ENCODE measurements at places on chromosomes 7 and 10. TPM values are rescaled to one million over a fixed set of nuclear protein-coding genes. Genes with fewer than 3 reads are reported as not detected.

DNA sequence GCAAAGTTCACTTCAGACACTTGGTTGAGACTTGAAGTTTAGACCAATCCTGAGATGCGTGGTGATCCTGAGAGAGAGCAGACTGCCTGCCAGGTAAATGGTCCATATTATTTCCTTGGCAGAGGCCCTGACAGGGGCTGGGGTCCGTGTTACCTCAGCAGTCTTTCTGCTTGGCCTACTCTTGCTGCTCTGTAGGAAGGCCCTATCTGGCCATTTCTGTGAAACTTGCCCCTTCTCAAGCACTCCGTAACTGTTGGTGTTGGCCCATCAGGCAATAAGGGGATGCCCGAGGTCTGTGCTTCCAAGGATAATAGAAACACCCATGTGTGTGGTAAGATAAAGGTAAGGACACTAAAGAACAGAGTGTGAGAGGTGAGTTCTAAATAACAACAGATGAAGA lies 20.0 kb downstream of the LOXL4 start:
- no peak overlapping the region for H3K4me3 ChIP-seq
- no peak overlapping the region for H3K27ac ChIP-seq
- H3K27me3 ChIP-seq, result no peaks in the 10 kb centered on the region

DNA sequence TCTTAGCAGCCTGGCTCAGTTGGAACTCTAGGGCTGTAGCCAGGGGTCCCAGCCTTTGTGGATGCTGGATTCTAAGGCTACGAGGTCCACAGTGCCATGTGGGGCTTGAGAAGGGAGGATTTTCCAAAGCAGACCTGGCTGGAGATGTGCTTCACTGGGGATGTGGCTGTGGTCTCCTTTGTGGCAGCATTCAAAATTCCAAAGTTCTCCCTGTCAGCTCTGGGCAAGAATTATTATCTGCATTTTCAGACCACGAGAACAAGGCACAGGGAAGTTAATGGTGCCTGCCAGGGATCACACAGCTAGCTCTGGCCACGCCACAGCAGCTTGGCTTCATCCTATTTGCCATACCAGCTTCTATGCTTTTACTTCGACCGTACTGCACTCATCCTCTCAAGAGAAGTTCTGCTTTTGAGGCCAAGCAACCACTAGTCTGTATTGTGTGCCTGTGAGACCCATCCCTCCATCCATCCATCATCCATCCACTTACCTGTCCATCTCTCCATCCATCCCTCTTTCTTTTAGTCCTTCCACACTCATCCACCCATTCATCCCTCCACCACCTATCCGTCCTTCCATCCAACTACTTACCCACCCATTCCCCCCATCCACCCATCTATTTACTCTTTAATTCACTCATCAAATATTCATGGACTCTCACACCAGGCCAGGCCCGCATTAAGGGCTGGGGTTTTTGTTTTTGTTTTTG lies 71.5 kb downstream of the ZMIZ1 start:
- H3K4me3 ChIP-seq, result no peak overlapping the region
- H3K27ac ChIP-seq, result peak overlapping the region; percentile 41
- H3K27me3 ChIP-seq, result no peaks in the 10 kb centered on the region
- peaks cover 70% of the 10 kb centered on the region for H3K4me1 ChIP-seq
- no peaks in the 10 kb centered on the region for H3K36me3 ChIP-seq

- no peak overlapping the region for H3K4me3 ChIP-seq
- H3K4me1 ChIP-seq, result no peaks in the 10 kb centered on the region
- no peaks in the 10 kb centered on the region for H3K27me3 ChIP-seq
- no peak overlapping the region for H3K27ac ChIP-seq
These were observed 395.7 kb downstream of the THSD7A start for GRCh38 chr7:11436316-11436715.

GRCh38 chr10:129471447-129472175 lies 4.6 kb downstream of the MGMT start:
- DNase-seq, result no peak
- H3K27me3 ChIP-seq, result no peaks in the 10 kb centered on the region
- H3K36me3 ChIP-seq, result peaks cover 4% of the 10 kb centered on the region

DNA sequence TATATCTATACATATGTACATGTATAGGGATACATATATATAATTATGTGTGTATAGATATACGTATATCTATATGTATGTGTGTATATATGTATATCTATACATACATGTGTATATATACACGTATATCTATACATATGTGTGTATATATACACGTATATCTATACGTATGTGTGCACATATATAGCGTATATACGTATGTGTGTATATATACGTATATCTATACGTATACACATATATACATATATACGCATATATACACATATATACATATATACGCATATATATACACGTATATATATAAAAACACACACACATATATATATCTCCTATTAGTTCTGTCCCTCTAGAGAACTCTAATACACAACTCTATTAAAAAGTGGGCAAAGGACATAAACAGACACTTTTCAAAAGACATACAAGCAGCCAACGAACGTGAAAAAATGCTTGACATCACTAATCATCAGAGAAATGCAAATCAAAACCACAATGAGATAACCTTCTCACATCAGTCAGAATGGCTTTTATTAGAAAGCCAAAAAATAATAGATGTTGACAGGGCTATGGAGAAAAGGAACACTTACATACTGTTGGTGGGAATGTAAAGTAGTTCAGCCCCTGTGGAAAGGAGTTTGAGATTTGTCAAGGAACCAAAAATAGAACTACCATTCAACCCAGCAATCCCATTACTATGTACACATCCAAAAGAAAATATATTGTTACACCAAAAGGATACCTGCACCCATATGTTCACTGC lies 22.0 kb upstream of the TMEM120A start:
- no peak for DNase-seq
- H3K4me3 ChIP-seq, result no peak overlapping the region
- H3K27me3 ChIP-seq, result no peaks in the 10 kb centered on the region
- H3K4me1 ChIP-seq, result peaks cover 6% of the 10 kb centered on the region
- no peak overlapping the region for H3K27ac ChIP-seq
- peaks cover 76% of the 10 kb centered on the region for H3K36me3 ChIP-seq

GRCh38 chr7:38310591-38311101 lies 37.2 kb upstream of the TARP start:
- DNase-seq, result no peak
- peaks cover 6% of the 10 kb centered on the region for H3K27me3 ChIP-seq
- no peaks in the 10 kb centered on the region for H3K36me3 ChIP-seq
- H3K4me1 ChIP-seq, result peaks cover 57% of the 10 kb centered on the region
- peak overlapping the region; percentile 22 for H3K4me3 ChIP-seq
- peak overlapping the region; percentile 80 for H3K27ac ChIP-seq

CCDC172 gene
- total RNA-seq, result not detected

RTKN2 gene
- 4.9 TPM for total RNA-seq

DPCD gene
- total RNA-seq, result 9.6 TPM

Data from spleen (tissue), 13 donors.